NT2/D1 (cell line): ENCODE measurements at places on chromosomes 6 and 20.

DNA sequence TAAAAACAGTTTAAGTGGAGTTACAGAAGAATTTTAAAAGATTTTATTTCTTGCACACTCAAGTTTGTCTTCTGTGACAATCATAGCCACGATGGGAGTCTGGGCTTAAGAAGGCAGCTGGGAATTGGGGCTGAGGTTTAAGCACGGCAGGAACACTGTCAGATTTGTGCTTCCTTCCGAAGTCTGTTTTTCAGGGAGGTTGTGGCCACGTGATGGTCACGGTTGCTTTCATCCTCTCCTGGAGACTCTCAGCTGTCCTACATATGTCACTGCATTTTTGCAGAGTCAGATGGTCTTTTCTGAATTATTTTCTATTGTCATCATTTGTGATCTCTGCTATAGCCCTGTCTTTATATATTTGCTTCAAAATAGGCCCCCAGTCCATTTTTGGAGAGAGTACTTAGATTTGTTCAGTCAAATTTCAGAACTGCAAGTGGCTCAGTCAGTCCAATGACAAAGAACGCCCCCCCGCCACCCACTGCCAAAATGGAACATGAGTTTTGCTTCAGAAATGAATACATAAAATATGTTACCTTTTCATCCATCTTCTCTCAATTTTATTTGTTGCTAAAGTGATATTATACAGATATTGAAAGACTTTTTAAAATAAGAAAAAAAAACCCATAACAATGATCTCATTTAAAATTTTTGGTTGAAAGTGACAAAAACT is 111.8 kb upstream of the ZFP64 start:
- DNase-seq = no peak

GRCh38 chr6:151690303-151690702 is 117.2 kb upstream of the ESR1 start:
- no peak for DNase-seq

- DNase-seq = no peak
These were observed 20.7 kb upstream of the RNGTT start for GRCh38 chr6:88984152-88984551.

DNA sequence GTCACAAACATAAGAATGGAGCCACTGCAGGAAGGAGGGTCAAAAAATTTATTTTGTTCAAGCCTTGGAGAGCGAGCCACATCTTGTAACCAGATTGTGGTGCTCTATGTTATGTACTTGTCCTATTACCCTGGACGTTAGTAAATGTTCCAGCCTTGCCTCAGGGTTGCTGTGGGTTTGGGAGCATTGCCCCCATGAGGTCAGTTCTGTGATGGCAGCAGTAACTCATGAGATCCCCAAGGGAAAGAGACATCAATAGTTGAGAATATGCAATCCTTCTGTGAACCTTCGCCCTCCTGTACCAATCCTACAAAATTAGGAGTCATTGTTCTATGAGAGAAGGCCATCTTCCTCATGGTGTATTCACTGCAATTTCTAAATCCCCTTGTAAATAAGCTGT is 16.4 kb upstream of the CFAP206 start:
- peak; percentile 27 for DNase-seq

DNA sequence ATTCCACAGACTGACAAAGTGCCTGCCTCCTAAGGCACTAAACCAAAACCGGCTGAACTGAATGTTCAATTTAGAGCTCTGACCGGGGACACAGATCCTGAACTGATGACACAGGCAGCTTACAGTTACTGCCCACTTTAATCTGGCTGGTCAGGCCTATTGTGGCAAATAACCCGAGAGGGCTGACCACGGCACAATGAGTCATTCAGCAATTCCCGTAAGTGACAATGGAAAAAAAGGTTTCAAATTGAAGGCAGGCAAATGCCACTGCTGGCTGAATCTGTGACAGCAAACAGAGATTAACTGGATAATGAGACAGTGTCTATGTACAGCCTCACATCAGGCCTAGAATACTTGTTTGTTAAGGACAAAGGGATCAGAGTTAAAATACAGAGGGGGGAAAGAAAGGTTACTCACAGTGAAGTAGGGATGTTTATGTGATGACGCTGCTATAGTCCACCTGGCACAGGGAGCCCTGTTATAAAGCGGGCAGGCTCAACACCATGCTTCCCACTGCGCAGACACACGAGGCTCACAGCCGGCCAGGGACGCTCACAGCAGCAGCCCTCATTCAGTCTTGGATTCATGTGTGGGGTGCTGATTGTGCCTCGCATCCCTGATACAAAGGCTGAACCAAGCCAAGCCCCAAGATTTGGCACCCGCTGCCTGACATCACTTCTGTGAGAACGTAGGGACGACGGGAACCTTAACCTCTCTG is 54.4 kb downstream of the RTN4IP1 start:
- DNase-seq = no peak

GRCh38 chr6:108585921-108586536 is 25.3 kb downstream of the FOXO3 start:
- no peak for DNase-seq

DNA sequence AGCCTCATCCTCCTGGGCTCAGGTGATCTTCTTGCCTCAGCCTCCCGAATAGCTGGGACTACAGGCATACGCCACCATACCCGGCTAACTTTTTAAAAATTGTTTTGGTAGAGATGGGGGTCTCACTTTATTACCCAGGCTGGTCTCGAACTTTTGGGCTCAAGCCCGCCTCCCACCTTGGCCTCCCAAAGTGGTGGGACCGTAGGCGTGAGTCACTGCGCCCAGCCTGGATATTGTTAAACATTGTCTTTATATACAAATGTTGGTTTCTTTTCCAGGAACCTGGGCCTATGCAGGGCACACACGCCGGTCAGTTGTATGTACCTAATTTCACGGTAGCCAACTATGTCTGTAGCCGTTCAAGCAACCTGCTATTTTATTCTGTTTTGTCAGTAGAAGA is 60.1 kb downstream of the SYNJ2 start:
- DNase-seq = no peak

- DNase-seq = no peak
These were observed 32.5 kb downstream of the PRR18 start for GRCh38 chr6:166275714-166276166.

DNA sequence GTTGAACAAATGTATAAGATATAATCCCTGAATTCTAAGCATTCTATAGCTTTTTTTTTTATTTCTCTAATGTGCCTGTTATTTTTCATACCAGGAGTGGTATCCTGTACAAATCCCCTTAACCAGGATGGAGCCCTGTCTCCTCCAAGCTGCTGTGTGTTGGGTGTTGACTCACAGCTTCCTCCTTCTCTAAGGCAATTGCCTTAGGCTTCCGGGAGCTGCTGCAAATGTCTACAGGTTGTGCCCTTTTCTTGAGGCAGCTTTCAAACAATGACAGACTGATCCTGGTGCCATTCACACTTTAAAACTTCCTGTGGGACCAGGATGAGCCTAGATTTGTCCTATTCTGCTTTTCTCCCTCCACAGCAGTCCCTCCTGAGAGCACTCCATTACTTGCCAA is 173.2 kb downstream of the BTBD3 start:
- no peak for DNase-seq

DNA sequence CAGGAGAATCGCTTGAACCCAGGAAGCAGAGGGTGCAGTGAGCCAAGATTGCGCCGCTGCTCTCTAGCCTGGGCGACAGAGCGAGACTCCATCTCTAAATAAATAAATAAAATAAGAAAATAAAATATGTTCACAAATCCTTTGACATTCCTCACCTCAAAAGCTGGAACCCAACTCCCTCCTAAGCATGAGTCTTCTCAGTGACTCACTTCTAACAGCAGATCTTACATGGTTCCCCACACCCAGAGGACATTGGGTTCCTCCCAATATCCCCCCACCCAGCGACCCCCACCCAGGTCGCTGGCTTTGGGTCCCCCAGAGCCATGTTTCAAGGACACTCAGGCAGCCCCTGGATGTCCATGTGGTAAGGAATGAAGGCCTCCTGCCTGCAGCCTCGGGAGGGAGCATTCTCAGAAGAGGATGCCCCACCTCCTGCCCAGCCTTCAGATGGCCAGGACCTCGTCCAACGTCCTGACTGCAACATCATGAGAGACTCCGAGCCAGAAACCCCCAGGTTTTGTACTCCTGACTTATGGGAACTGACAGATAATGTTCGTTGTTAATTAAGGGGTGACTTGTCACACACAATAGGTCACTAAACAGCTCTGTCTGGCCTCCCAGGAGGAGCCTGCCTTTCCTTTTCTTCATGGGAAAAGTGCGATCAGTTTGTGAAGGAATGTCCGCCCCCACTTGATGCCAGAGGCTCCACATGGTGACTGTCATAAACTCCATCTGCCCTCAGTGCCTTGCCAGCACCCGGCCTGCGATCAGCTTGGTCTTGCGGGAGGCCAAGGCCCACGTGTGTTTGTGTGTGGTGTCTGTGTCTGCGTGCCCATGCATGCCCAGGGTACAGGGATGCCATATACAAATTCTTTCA is 10.1 kb upstream of the GMEB2 start:
- DNase-seq = no peak

GRCh38 chr20:23773127-23773526 is 22.4 kb upstream of the CST1 start:
- no peak for DNase-seq

DNA sequence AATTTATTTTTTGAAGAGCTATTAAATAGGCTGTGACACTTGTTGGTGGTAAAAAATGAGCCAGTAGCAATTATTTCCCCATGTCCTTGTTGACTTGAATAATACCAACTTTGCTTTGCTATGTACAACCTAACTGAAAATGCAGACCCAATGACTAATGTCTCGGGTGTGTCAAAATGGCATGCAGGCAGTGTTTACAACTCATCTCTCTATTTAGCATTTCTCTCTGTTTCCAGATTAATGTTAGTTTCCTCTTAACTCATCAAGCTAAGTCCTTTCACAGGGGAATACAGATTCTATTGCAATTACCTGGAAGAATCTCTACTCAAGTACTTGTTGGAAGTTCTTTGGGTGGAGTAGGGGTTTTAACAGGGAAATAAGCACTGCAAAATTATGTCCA is 504.4 kb downstream of the BCKDHB start:
- no peak for DNase-seq

DNA sequence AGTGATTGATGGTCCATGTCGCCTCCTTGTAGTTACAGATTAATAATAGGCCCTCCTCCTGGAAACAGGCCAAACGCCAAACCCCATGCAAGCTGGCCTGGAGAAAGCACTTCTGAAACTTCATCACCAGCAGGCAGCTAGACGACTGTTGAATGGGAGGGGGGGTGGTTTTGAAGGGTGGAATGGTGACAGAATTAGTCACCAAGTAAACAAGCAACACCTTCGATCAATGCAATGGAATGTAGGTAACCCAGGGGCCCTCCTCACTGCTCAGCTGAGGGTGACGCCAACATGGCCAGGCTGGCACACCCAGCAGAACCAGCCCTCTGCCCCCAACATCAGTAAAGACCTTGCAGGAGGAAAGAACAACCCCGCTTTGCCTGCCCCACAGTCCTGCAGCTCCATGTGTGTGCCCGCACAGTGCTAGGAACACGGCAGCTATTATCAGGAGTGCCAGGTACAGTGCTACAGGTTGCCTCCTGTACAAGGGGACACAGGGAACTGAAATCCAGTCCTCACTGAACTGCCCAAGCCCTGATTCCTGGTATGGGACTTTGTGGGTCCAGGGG is 2.7 kb downstream of the BCAS1 start:
- no peak for DNase-seq

GRCh38 chr20:37711001-37711400 is 17.2 kb downstream of the CTNNBL1 start:
- DNase-seq = no peak

DNA sequence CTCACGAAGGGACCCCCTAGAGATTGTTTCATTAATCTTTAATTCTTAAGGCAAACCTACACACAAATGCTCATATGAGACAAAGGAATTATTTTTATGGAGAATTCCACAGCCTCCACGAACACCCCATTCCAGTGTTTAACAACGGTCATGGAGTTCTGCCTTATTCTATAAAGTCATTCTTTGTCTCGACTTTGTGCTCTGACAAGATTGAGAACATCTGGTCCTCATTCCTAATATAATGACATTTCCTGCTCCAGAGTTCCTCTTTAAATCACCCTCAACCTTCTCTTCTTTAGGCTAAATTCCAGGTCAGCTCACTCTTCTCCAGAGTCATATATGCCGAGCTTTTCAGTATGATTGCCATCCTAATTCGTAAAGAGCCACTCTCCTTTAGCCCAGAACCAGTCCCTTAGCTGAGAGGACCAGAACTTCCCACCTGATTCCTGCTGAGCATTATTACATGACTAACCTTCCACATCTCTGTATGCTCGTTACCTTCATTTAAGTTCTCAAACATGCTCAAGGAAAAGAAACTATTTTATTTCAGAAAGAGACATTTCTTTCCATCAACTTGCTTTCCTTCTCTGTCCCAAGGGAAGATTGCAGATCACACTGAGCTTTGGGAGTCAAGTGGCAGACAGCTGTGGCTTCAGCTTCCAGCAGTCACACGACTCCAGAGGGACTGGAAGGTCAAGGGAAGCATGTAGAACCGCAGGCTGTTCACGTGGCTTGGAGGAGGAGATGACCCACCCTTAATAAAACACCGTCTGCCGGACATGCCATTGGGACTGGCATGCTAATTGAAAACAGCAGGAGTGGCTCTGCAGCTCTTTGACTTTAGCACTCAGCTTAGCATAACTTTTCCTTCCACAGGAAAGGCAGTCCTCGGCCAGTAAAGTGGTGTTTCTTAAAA is 467.1 kb upstream of the HSF2 start:
- DNase-seq = peak; percentile 72

- DNase-seq = no peak
These were observed 14.7 kb upstream of the CHD6 start for GRCh38 chr20:41632896-41633295.

DNA sequence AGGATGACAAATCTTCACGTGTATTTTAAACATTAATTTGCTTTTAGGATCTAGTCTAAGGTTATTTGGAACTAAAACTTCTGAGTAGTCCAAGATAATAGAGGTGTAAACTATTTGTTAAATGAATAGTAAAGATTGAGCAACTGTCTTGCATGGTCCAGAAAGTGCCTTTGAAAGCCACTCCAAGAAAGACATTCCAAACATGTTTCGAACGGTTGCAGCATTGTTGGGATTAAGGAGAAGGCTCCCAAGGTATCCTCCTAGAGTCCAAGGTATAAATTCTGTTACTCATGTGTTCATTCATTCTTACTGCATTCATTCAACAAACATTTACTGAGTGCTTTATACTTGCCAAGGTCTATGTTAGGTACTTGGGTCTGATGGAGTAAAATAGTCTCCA is 28.8 kb upstream of the MYLK2 start:
- no peak for DNase-seq

GRCh38 chr6:96058082-96058481 is 42.3 kb downstream of the FUT9 start:
- no peak for DNase-seq

DNA sequence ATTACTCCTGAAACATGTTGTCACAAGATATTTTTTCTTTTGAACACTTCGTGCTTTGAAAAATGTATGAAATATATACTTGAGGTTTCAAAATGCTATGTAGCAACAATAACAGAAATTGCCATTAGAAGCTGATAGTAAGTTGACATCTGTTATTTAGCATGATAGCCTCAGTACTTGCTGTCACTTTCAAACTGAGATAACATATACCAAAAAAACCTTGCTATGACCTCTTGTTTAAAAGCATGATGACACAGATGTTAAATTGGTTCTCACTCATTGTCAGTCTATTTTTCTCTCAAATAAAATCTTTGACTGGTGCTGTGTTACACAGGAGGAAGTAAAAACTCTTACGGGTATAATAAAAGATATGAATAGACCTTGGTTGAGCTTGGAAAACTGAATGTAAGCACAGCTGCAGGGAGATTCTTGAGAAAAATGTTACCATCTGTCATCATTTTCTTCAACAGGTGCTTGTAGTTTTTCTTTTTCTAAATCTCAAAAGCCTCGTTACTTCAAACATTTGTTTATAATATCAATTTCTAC is 18.6 kb downstream of the MOXD1 start:
- DNase-seq = no peak
